ENCODE measurements at places on chromosomes 3 and 15.

- DNase-seq = peak; percentile 1
Observed at GRCh38 chr3:145017959-145018358, 1046.3 kb downstream of the DIPK2A start.

DNA sequence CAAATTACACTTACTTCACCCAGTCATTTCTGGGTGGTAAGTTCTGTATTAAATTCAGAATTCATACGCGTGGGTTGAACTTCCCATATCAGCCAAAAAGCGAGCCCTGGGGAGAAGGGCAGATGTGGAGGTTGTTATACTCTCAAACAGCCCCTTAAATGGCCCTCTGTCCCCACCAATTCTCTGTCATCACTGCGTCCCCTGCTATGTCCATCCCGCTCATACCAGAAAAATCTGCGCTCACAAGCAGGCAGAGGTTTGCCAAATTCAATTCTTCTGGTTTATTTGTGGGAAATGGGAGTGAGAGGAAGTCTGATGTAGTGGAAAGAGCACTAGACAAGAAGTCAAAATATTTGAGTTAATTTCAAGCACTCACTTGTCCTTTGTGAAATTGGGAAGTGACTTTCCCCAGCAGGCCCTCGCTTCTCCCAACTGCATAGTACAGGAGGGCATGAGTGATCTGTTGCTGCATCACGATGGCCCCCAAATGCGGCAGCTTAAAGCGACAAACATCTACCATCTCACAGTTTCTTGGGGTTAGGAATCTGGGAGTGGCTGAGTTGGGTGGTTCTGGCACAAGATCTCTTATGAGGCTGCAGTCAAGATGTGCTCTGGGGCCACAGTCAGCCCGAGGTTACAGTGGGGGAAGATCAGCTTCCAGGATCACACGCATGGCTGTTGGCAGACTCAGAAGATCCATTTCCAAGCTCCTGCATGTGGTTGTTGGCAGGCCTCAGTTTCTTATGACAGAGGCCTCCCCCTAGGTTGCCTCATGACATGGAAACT is 67.7 kb downstream of the CPN2 start:
- DNase-seq = no peak

DNA sequence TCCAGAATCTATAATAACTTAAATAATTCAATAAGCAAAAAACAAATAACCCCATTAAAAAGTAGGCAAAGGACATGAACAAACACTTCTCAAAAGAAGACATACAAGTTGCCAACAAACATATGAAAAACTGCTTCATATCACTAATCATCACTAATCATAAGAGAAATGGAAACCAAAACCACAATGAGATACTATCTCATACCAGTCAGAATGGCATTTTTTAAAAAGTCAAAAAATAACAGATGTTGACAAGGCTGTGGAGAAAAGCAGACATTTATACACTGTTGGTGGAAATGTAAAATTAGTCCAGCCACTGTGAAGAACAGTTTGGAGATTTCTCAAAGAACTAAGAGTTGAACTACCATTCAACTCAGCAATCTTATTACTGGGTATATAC is 19.5 kb upstream of the ZMAT3 start:
- no peak for DNase-seq

GRCh38 chr15:98536976-98537375 is 111.4 kb upstream of the IGF1R start:
- DNase-seq = no peak

DNA sequence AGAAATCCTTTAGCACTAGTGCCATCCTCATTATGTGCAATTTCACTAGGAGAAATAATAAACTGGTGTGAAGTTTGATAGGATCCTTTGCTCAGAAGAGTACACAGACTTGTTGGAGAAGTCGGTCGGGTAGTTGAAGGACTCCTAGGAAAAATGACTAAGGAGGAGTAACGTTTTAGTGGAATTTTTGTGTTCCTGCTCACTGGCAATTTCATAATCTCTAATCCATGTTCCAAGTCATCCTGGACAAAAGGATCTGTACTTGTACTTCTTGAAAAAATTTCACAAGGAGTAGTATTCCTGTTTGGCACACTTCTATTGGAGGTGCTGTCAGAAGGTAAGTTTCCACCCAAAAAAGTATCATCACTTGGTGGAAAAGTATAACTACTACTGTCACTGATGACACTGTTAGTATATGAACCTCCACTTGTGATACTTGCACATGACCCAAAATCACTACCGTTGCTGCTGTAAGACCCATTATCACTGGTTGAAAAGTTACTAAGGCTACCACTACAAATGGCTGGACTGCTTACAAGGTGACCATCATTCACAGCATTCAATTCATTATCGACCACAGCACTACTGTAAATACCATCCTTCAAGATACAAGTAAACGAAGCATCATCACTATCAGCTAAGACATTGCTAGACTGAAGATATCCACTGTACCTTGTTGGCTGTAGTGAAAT is 77.4 kb downstream of the NEDD4 start:
- no peak for DNase-seq

DNA sequence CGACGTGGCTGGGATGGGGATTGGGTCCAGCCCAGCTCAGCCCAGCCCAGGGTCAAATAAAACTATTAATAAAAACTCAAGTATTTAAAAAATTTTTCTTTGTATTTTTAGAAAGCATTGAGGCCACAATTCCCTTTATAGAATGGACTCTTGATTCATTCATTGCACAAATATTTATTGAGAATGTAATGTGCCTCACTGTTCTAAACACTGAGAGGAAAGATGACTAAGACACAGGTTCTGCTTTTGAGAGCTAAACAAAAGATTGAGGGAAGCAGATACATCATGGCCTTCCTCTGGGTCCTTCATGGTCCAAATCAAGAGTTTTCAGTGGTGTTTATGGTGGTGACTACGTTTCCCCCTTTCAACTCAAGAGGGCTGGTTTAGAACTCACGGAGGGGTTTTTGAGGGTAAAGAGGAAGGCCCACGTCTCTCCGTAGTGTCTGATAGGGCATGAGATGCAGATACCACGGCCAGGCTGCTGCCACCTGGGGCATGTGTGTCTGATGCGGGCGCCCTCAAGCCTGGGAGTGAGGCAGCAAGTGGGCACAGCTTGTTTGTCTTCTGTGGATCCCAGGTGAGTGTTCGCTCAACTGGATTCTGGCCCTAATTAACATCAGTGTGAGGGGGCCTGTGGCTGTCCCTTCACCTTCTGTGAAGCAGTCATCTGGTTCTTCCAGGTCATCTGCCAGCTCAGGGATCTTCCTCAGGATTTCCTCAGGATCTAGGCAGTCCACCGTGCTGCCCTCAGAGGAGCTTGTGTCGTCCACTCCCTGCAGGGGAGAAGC is 73.5 kb upstream of the SCN5A start:
- DNase-seq = no peak

Data from fibroblast of skin of left quadriceps (primary cell).